ENCODE measurements at places on chromosomes 12 and 14. TPM values are rescaled to one million over a fixed set of nuclear protein-coding genes. Genes with fewer than 3 reads are reported as not detected.
A peak's percentile ranks its signal among the peaks of the same experiment; 100 is the strongest.

Gene RHOJ
- 3.4 TPM for total RNA-seq

Gene ACOT6
- total RNA-seq: not detected

Gene ACSS3
- 6.7 TPM for total RNA-seq

Gene CCDC38
- total RNA-seq: not detected

Gene SLC17A8
- total RNA-seq: not detected

Gene GPD1
- total RNA-seq: 317 TPM

Gene DCAF5
- 45.9 TPM for total RNA-seq

Gene TMEM117
- total RNA-seq: 19.4 TPM

Gene PPFIA2
- total RNA-seq: 0.04 TPM

Gene EEF1AKMT3
- 0.82 TPM for total RNA-seq

Gene RHEBL1
- not detected for total RNA-seq

Gene GAS2L3
- 0.67 TPM for total RNA-seq

DNA sequence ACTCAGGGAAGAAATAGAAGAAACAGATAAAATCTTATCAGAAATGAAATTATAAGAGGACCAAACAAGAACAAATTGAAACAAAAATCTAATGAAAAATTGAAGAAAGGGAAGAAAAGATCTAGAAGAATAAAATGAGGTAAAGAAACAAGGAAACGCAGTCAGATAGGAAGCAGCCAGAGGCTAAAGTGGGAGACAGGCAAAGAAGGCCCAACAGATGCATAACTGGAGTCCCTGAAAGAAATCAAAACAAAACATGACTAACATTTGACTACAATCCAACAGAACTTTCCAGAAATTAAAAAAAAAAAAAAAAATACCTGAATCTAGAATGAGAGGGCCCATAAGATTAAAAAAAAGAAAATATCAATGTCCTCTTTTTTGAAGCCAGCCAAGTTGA lies 65.6 kb downstream of the AMN start:
- DNase-seq: no peak

DNA sequence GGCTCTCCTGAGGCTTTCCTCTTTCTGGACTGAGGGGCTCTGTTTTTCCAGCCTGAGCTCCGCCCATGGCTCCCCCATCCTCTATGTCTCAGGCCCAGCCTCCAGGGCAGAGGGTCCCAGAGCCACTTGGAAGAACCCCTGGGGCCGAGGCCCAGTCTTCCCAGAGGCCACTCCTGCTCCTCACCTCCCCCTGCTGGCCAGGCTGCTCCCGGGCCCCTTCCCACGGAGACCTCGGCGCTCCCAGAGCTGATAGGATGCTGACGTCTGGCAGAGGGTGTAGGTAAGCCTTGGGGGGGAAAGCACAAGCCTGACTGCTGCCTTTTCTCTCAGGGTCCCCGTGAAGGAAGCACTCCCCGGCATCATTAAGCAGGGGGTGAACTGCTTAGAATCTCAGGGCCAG lies 51.4 kb downstream of the ERH start:
- no peak for DNase-seq

DNA sequence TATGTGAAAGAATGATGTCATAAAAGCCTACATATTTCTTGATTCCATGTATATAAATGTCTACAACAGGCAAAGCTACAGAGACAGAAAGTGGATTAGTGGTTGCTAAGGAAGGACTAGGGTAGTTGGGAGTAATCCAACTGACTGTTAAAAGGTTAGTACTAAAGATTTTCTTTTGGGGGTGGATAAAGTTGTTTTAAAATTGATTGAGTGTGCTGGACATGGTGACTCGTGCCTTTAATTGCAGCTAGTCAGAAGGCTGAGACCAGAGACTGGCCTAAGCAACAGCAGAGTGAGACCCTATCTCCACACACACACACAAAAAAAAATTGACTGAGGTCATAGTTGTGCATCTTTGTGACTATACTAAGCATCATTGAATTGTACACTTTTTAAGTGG lies 234.3 kb downstream of the C12orf50 start:
- DNase-seq: no peak

DNA sequence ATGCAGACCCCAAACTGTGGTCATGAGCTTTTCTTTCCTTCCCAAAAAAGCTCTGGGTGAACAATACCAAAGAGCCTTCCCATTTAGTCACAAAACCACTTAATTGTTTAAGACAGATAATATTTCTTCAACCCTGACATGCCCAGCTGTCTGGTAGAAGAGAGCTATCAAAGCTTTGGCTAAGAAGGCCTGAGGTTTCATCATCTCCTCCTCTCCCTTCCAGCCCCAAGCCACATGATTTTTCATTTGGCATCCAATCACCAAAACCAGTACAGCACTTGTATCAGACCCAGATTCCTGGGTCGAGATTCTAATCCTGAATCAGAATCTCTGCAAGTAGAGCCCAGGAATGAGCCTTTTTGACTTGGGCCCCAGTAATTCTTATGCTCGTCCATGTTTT lies 199.6 kb upstream of the TMEM260 start:
- no peak for DNase-seq

- DNase-seq: no peak
Observed at GRCh38 chr14:59634617-59635016, 58.0 kb upstream of the CCDC175 start.

DNA sequence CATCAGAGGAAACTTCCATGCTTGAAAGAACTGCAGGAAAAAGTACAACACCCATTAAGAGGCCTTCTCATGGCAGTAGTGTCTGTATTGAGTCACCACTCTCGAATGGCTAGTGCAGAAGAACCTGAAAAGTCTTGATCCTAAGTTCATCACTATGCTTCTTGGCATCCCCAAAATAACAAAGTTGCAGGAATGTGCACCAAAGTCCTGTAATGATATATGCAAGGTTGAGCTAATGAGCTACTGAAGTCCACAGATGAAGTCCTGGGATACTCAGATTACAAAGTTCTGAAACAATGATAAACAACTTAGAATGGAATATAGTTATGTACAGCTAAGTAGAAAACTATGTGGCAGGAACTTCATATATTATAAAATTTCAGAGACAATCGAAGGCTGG lies 545.4 kb downstream of the FOXG1 start:
- DNase-seq: no peak

GRCh38 chr12:63420206-63420644 lies 248.1 kb downstream of the DPY19L2 start:
- no peak for DNase-seq

DNA sequence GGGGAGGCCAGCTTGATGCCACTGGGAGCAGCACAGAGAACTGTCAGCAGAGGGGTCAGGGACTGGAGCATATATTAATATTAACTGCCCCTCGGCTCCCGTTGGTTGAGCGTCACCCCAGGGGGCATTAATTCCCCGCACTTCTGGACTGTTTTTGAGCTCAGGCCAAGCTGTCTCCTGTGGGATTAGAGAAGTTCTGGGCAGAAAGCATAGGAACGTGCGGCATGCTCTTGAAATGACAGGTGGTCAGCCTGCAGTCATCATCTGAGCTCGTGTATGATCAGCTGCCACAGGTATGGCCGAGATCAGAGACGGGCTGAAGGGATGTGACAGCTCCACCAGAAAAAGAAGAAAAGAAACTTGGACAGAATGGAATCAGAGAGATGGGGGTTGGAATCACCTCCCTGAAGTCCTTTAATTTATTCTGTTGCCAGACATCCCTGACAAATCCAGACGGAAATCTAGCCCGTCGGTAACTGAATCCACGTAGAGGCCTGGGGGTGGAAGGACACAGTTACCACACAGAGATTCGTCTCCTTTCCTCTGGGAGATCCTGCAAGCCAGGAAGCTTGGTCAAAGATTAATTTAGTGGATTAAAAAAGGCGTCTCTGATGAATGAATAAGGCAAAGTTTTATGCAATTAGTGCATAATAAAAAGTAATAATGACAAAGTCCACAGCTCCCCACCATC lies 23.6 kb downstream of the NR1H4 start:
- DNase-seq: no peak

GRCh38 chr14:71212683-71213107 lies 305.4 kb downstream of the PCNX1 start:
- no peak for DNase-seq

DNA sequence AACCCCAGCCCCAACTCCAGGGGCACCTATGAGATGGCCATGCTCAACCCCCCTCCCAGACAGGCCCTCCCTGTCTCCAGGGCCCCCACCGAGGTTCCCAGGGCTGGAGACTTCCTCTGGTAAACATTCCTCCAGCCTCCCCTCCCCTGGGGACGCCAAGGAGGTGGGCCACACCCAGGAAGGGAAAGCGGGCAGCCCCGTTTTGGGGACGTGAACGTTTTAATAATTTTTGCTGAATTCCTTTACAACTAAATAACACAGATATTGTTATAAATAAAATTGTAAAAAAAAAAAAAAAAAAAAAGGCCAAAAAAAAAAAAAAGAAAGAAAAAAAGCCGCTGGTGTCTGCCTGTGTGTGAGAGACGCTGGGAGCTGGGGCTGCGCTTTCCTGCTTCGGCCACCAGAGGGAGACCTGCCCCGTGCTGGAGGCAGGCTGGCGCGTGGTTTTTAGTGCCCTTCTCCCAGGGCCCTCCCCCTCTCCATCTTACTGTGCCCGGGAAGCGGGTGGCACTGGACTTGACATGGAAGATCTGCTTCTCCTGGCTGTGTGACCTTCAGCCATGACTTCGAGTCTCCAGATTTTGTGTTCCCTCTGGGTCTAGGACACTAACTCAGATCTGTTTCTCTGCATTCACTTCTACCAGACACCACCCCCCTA lies 3.4 kb upstream of the NXPH4 start:
- peak; percentile 85 for DNase-seq

GRCh38 chr14:67911562-67911961 lies 92.0 kb downstream of the RAD51B start:
- no peak for DNase-seq

DNA sequence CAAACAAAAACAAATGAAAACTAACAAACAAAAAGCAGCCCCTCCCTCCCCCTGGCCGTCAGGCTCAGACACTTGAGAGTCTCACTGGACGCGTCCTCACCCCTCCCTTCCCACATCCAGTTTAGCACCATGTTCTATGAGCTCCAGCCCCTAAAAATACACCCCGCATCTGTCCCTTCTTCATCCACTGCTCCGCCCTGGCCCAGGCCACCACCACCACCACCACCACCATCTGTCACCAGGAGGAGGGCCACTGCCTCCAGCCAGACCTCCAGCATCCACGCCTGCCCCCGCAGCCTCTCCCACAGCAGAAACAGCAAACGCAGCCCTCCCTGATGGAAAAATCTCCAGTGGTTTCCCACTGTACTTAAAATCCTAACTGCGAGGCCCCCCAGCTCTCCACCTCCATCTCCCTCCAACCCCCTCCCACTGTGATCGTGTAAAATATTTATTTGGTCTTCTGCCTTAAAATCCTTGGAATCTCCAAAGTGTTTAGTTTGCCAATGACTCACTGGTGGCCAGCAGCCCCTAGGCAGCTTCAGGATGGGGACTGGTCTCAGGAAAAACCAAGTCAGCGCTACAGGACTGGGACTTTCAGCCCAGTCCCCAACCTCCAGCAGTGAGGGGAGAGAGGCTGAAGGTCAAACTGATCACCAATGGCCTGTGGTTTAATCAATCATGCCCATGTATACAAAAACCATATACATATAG lies 95.1 kb downstream of the SCARB1 start:
- DNase-seq: no peak

DNA sequence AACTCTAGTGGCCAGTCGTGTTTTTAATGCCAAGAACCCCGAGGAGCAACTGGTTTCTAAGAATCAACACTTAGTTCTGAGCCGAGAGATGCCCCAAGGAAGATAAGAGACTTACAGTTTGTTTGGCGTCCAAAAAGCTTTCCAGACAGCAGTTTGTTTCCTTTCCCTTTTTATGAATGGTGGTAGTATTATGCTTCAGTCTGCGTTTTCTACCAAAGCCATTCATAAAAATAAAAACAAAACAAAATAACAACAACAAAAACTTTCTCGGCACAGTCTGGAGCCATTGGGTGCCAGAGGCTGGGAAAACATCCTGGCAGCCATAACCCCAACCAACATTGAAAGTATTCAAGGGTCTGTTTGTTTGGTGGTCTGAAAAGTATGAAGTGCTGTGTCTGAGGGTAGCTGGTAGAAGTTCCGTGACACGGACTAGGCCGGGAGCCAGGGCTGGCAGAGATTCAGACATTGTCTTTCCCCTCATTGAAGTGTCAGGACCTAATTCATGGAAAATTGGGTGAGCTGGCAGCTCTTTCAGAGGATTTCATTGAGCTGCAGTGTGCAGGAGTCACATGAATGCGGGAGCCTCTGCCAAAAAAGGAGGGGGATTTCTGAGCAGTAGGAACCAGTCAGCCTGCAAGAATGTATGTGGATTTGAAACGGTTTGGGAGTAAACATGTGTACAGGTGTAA lies 124.2 kb downstream of the HMGA2 start:
- DNase-seq: peak; percentile 11

DNA sequence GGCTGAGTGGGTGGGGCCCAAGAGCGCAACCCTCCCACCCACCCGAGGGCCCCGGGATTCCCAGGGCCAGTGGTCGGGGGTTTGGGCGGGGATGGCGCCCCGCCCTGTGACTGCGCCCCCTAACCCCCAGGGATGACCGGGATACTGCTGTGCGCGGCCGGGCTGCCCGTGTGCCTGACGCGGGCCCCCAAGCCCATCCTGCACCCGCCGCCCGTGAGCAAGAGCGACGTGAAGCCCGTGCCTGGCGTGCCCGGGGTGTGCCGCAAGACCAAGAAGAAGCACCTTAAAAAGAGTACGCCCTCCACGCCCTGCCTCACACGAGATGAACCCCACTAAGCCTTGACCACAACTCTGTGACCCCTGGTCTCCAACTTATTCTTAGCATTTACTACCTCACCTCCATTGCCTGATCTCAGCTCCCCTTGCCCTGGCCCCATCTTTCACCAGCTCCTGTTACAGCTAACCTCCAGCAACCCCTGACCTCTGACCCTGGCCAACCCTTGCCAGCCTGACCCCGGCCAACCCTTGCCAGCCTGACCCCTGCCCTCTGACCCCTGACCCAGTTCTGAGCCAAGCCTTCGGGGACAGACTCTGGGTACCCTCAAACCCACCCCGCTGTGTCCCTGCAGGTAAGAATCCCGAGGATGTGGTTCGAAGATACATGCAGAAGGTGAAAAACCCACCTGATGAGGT lies 37.0 kb downstream of the DTX1 start:
- no peak for DNase-seq

DNA sequence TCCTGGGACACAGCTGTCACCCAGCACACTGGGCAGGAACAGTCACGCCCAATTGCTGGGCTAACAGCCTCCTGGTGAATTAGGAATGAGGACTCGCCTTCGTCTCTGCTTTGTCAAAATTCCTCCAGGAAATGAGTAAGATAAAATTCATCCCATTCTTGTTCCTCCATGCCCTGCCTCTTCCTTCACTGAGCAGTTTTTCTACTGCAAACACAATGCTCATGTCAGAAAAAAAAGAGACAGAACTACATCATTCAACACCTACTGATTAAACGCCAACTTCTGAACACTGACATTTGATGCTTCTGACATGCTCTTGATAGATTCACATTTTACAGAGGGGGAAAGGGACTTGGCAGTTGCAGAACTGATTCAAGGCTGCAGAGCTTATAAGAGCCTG lies 37.5 kb upstream of the DTX1 start:
- DNase-seq: no peak

DNA sequence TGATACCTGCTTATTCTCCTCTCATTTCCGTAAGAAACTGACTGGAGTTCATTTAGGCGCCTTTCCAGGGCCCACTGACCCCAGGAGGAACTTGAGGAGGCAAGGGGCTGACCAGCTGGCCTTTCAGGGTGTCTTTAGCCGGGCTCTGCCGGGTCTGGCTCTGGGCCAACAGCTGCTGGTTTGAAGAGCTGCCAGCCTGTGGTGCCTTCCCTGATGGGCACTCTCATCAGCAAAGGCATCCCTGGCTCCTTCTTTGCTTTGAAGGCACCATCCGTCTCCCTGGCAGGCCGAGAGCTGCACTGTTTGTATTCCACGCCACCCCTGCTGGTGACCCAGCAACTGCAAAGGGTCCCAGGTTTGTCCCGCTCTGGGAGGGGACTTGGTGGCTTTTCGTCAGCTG lies 42.0 kb downstream of the IQSEC3 start:
- peak; percentile 32 for DNase-seq
